ENCODE measurements at places on chromosomes 4 and X. TPM values are rescaled to one million over a fixed set of nuclear protein-coding genes. Genes with fewer than 3 reads are reported as not detected.

The IL1RAPL1 gene
- total RNA-seq = 0.24 TPM

The ARHGAP36 gene
- total RNA-seq = not detected

The FHIP1A gene
- total RNA-seq = 3.4 TPM

The GUCY1A1 gene
- total RNA-seq = 252 TPM

The CNGA1 gene
- 6.7 TPM for total RNA-seq

The SPP1 gene
- 1,479 TPM for total RNA-seq

DNA sequence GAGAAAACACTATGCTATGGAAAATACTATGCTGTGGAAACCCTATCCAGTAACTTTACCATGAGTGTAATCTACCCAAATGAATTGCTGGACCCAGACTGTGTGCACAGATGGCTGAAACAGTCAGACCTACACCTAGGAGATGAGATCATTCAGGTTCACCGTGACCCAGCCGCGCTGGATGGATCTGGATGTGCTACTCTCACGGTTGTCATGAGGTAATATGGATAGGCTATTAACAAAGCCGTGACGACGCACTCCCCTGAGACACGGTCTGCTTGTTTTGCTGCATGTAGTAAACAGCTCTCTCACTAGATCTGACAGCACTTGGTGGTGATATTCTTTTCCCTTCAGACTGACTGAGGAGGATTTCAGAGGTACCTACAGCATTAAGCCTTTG, 832.5 kb upstream of the GRID2 start:
- no peak for DNase-seq

- DNase-seq = no peak
Observed at GRCh38 chr4:146381263-146381872, 140.4 kb downstream of the SLC10A7 start.

- DNase-seq = no peak
Observed at GRCh38 chrX:19725641-19726040, 161.8 kb downstream of the SH3KBP1 start.

GRCh38 chrX:1300449-1300848, 31.8 kb downstream of the CSF2RA start:
- DNase-seq = no peak

GRCh38 chr4:70371987-70372386, 10.9 kb upstream of the SMR3B start:
- no peak for DNase-seq

- peak; percentile 66 for DNase-seq
Observed at GRCh38 chr4:137960371-137961050, 281.6 kb downstream of the SLC7A11 start.

- no peak for DNase-seq
Observed at GRCh38 chr4:168380290-168380689, 61.7 kb upstream of the DDX60 start.

- DNase-seq = peak; percentile 49
Observed at GRCh38 chr4:151691639-151692442, 69.0 kb downstream of the GATB start.

DNA sequence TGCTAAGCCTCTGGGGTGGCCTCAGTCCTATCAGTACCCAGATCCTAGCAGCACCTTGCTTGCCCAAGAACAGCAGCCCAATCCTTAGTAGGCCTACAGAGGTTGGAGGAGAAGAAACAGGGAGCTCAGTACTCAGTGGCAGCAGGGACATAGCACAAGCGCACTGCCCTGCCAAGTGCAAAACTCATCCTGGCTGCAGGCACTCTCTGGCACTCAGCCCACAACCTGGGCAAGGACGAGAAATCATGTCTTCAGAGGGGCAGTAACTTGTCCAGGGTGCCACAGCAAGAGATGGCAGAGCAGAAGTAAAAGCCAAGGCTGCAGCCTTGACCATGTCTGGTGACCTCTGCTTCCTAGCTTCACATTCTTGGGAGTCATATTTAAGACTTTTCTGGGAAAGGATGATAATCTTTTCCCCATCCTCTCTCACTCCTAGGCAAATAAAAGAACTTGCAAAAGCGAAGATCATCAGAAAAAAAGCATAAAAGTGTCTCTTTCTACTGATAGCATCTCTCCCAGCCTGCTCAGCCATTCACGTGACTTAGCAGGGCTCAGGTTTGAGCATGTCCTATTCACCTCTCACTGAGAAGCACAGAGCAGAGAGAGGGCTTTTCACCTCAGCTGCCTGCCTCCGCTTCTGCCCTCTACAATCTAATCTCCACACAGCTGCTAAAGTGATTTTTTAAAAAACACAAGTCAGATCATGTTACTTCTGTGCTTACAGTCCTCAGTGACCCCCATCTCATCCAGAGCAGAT, 37.2 kb upstream of the MAGEA4 start:
- peak; percentile 40 for DNase-seq

GRCh38 chr4:145535202-145535601, 53.5 kb downstream of the SMAD1 start:
- DNase-seq = no peak

DNA sequence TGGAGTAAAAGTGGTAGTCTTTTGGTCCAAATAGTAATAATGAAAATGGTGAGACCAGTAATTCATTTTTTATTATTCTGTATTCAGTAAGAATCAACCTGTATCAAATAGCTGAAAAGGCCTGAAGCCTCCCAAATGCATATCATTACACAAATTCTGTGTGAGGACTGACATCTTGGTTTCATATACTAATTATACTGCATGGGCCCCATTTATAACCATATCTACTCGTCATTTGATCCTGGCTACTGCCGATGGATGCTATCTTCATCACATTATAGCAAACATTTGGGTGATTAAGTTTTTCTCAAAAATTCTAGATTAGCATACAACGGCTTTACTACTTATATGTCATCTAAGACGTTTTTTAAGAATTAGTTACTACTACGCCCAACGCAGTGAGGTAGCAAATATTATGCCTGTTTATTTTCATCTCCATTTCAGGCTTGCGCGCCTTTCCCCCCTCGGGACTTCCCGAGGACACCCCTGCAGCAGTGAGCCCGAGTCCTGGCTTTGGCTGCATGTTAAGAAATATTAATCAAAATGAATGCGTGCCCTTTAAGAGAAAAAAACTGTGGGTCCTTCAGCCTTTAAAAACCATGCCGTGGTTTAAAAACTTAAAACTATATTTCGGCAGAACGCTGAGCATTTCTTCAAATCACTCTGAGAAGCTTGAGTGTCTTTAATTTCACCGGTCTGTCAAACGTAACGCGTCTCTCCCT, 814 bp upstream of the MMAA start:
- DNase-seq = no peak
